DMS153 (cell line): ENCODE measurements at places on chromosomes 12 and 14.

DNA sequence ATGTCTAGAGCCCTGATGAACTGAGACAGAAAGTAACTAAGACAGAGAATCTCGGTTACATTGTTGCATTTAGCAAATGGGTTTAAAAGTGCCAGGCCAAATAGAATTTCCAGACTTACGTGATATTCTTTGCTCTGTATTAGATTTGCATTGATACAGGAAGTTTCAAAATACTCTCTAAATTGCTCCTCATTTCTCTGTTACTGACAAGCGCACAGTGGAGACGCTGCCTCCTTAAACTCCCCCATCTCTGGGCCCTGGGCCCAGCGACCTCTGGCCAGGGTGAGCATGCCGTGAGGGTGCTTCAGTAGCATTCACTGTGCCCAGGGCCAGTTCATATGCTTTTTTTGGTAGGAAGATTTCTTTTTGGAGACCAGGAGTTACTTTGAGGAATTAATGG lies 22.9 kb upstream of the EVL start:
- no peak for DNase-seq

DNA sequence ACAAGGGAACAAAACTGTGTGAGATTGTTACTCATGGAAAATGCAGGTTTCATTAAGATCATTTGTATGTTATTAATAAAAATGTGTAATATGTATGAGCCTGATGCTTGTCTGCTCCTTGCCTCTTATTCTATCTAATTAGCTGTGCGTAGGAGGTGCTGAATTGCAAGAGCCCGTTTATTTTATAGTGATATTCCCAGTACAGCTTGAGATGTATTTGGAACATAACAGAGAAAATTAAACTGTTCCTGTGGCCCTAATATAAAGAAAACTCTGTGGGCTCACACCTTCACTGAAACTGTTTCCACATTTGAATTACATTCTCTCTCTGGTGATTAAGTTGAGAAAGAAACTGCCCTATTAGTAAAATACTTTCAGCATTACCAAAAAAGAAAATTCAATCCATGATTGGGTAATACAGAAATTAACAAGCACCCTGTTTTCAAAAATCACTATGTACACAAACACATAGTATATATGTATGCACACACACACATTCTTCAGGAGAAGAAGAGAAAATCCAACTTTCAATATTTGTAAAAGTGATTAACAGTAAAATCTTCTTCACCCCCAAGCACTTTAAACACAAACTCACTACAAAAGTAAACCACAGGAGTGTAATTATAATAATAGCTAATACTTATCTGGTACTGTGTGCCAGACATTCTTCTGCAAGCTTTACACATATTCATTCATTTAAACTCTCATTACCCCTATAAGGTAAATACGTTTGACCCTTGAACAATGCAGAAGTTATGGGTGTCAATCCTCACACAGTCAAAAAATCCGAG lies 233.2 kb downstream of the PHLDA1 start:
- DNase-seq = no peak

DNA sequence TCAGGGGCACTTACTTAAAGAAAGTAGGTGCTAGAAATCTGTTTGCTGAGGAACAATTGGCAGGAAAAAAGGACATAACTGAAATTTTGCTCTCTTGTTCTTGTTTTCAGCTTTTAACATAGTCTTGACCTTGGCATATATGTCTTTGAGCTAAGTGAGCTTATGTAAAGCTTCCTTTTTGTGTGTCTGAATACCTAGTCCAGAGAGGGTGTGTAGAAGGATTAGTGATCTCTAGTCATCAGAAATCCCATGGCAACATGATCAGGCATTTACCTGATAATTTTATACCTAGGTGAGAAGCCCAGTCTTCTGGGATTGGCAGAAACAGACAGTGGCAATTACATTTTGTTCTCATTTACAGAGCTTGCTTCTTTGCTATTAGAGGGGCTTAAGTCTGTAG lies 166.1 kb downstream of the SNAPC1 start:
- DNase-seq = no peak

DNA sequence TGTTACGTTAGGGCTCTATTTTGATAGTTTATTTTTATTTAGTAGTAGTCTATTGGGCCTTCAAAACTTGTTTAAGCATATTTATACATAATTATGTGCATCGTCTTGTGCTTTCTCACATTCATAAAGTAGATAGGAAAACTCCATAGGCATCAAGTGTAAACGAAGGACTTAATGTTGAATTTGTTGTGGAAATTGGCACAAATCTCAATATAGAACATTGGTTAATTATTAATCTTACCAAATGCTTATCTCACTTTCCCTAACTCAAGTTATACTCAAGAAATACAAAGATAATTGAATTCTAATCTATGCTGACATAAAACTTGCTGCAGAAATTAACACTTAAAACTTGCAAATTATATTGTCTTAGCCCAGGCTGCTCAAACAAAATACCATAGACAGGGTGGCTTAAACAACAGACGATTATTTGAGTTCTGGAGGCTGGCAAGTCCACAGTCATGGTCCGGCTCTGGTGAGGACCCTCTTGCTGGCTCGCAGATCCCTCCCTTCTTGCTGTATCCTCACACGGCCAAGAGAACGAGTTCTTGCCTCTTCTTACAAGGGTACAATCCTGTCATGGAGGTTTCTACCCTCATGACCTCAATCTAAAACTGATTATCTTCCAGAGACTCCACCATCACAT lies 18.8 kb downstream of the STYX start:
- no peak for DNase-seq

- peak; percentile 30 for DNase-seq
These were observed 22.3 kb upstream of the P2RX7 start for GRCh38 chr12:121110211-121110940.

- no peak for DNase-seq
These were observed 97.4 kb downstream of the LMNTD1 start for GRCh38 chr12:25455696-25456095.

GRCh38 chr12:102847131-102847530 lies 69.9 kb downstream of the PAH start:
- DNase-seq = no peak

DNA sequence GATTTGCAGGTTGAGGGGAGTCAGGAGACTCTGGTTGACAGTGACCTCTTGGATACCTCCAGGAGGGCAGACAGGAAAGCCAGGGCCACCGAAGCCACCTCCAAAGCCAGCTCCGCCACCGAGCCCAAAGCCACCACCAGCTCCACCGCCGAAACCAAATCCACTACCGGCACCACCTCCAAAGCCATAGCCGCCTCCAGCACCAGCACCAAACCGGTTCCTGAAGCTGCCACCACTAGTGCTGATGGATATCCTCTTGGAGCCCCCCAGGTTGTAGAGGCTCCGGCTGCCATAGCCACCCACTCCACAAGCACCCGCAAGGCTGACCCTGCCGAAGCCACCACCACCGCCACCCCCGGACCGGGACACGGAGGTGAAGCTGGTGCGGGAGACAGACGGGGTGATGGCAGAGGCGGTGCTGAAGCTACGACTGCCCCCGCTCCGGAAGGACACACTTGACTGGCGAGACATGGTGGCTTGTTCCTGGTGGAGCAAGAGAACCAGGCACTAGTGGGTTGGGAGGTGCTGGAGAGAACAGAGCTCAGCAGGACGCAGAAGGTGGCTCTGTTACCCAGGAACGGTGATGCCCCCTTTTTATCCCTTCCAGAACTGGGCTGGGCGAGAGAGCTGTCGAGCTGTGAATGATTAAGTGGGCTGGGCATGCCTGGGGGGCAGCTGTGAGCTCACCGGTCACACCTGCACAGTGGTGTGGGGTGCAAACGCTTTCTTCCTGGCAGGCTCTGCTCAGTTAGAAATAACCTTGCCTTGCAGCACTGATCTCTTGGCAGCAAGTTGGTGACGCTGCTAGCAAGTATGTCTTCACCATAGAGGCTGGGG lies at the start of gene KRT5:
KRT5 (minus strand) TSS at position 569 of the 837 bp plus-strand sequence; CDS start at position 471, 98 bp downstream.
- DNase-seq = no peak

- DNase-seq = no peak
These were observed at the start of gene PROX2 for GRCh38 chr14:74875941-74876913. Gene PROX2 (minus strand): TSS chr14:74876145. CDS start chr14:74863834, 12,311 bp downstream.

DNA sequence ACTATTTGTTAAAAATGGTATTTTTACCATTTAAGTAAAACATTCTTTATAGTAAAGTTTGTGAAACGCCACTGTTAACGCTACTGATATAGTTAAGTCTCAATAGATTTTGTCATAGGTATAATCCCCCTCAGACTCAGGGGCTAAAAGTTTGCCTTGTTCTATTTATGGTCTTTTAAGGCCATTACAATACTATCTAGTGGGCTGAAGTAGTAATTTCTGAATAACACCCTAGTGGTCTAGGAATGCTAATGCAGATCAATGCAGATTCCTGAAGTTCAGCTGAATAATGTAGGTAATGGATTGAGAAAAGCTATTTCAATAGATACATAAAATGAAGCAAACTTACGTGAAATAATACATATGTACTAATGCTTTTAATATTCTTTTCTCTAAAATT lies 989.3 kb upstream of the NOVA1 start:
- DNase-seq = no peak

- no peak for DNase-seq
These were observed 17.2 kb downstream of the FRMD6 start for GRCh38 chr14:51668870-51669269.

GRCh38 chr14:67513631-67514108 lies 19.4 kb upstream of the PLEKHH1 start:
- DNase-seq = no peak

- no peak for DNase-seq
These were observed 448.6 kb downstream of the FUT8 start for GRCh38 chr14:65860956-65861611.

- DNase-seq = no peak
These were observed 91.8 kb upstream of the RIC8B start for GRCh38 chr12:106682594-106683234.

- DNase-seq = no peak
These were observed 386.3 kb downstream of the TMEM121 start for GRCh38 chr14:105912641-105913180.

DNA sequence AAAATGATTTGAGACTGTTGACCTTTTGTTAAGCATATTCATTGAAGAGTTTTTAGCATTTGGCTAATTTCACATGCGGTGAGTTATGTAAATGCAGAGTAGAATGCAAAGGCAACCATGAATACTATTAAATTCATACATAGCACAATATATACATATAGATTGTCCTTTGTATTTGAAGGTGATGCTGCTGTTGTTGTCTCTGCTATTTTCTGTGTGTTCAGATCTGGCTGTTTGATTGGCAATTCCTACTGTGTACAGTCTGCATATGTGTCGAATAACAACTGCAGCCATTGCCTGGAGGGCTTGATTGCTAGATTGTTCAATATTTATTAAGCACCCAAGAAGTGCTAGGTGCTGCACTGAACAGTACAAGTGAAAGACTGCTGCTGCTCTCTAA lies 187.4 kb downstream of the FOXG1 start:
- DNase-seq = peak; percentile 8

DNA sequence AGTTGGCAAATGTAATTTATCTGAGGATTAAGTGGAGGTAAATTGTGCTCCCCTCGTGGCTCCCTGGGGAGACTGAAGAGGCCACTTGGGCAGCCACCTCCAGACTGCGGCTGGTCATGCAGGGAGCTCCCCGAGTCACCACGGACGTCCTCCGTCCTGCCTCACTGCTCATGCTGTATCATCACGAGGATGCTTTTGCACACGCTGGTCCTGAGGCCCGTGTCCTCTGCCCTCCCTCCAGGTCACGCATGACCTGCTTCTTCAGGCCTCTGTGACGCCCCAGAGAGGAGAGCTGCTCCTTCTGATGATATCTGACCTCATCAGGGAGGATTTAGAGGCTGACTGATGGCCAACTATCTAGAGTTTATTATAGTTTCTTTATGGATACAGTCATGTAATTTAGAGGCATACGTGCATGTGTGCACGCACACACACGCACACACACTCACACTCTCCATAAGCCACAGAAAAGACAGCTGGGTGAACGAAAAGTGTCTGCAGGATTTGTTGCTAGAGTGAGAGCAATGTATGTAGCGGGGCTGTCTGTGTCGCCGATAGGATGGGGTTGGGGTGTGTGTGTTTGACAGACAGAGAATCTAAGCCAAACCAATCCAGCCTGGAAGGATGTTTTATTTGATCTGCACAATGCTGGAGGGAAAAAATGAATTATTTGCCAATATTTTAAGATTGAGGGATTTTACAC lies 160.0 kb downstream of the ADGRD1 start:
- DNase-seq = no peak

DNA sequence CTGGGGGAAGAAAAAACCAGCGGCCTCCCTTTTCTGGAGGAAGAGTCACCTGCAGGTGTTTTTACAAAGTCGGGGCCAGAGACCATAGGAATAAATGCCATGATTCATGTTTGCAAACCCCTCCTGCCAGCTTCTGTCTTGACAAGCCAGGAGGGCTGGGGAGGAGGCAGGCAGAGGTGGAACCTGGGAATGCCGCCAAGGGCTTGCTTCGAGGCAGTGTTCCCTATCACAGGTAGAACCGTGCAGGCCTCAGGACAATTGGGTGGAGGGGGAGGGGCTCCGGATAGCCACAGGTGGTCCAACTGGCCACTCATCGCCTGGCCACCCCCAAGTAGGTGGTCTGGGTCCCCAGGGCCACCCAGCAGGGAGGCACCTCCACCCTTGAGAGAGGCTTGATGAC lies 14.2 kb upstream of the DLK1 start:
- DNase-seq = no peak

GRCh38 chr12:21370845-21371449 lies 1.8 kb upstream of the IAPP start:
- no peak for DNase-seq

- no peak for DNase-seq
These were observed 517.6 kb upstream of the ATP2B1 start for GRCh38 chr12:90226211-90226610.

GRCh38 chr14:80233470-80234089 lies 22.3 kb upstream of the DIO2 start:
- no peak for DNase-seq

DNA sequence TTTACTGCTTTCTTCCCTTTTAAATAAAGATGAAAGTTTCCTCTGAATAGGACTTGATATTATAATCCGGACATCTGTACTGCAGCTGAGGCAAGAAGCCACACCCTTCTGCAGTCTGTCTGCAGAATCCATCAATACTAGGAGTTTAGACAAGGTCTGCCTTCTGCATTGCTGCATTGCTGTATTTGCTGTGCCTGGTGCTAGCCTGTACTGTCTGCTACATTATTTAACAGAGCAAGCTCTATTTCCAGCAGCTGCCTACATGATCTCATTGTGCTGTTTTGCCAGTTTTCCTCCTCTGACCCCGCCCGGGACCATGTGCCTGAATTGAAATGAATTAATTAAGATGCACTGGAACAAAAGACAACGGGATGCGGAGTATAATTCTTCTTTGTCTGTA lies 1.7 kb downstream of the TUBA1A start:
- DNase-seq = peak; percentile 46

DNA sequence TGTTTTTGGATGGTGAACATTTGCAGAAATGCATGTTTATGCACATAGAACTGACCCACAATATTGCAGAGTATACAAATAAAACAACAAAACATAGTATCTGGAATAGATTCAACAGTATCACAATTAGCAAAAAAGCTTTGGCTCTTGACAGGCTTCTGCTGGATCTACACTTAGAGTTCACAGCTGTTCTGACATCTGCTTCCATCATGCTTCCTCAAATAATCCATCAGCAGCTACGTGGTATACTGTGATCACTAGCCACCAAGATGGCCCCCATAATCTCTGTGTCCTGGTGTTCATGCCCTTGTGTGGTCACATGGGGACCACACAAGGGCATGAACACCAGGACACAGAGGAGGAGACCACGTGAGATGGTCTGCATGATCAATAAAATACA lies 166.6 kb upstream of the CCDC198 start:
- no peak for DNase-seq

- no peak for DNase-seq
These were observed 61.8 kb upstream of the ATF7IP start for GRCh38 chr12:14303661-14304155.

- peak; percentile 16 for DNase-seq
These were observed 7.4 kb upstream of the AMIGO2 start for GRCh38 chr12:47087088-47087688.
